ENCODE measurements at places on chromosomes 5 and 9.
A peak's percentile ranks its signal among the peaks of the same experiment; 100 is the strongest.

DNA sequence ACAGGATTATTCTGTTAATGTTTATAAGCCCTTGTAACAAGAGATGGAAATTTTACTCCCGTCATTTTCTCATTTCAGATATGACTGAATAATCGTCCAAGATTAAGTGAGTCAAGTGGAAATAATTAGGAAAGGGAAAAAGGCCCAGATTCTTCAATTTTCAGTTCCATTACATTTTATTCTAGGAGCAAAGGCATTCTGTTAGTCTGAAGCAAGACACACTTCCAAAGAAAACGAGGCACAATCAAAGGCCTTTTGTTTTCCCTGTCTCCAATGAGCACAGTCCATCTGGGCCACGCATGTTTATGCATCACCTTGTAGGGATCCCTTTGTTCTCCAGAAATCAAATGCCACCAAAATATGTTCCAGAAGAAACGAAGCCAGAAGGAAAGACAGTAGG is 382.9 kb upstream of the RFX3 start:
- no peak for DNase-seq

GRCh38 chr5:141382469-141383294 is at the start of gene PCDHGA7:
PCDHGA7 (plus strand) TSS chr5:141382742; CDS start chr5:141382900, 158 bp downstream.
- DNase-seq: no peak

DNA sequence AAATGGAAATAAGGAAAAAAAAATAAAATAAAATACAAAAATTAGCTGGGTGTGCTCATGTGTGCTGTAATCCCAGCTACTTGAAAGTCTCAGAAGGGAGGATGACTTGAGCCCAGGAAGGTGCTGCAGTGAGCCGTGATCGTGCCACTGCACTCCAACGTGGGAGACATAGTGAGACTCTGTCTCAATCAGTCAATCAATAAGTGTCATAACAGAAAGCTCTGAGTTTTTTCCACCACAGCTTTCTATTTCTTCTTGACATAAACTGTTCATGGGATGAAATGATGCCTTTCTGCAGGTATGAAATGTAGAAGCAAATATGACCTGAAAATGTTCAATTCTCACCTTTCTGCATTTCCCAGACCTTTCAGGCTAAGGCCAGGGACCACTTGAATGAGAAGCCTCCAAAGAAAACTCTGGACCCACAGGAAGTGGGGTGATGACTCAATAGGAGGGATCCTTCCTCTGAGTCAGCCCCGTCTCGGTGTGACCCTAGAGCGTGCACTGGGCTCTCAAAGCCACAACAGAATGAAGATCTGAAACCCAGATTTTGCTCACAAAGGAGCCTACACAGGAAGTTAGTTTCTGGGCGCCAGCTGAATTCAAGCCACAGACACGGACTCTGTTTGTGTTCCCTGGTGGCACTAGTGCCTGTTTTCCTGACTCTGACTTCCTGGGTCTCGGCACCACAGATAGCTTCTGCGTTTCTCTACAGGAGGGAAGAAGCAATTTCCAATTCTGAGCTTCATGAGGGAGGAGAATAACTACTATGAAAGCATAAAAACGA is 62.0 kb downstream of the ANKH start:
- DNase-seq: peak; percentile 33

DNA sequence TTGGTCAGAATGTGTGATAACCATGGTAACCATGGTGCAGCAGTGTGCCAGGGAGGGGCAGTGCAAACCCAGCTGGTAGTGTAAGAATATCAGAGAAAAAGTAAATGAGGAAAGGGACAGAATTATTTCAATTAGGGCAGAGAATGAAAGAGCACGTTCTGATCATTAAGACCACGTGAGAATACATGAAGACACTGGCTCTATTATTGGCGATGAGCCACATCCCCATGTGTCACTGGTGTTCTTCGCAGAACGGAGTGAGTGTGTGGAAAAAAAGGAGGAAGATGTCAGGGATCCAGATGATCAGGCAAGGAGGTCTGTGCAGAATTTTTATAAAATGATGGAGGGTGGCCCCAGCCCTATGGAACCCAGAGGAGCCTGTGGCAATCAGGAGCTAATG is 315.5 kb downstream of the SEMA5A start:
- DNase-seq: no peak

DNA sequence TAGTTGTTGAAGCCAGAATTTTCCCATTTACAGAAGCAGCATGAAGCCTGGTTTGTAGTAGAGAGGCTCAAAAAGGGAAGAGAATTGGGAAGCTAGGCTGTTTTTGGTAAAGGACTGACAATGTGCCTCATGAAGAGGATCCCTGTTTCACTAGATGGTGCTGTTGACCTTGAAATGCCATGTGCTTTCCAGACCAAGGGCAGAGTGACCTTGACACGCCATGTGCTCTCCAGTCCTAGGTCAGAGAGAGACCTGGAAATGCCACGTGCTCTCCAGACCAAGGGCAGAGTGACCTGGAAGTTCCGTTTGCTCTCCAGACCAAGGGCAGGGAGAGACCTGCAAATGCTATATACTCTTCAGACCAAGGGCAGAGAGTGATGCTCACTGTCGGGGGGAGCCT is 32.0 kb downstream of the UNC13B start:
- DNase-seq: no peak

- no peak for DNase-seq
Observed at GRCh38 chr9:75106857-75107256, 18.5 kb downstream of the OSTF1 start.

DNA sequence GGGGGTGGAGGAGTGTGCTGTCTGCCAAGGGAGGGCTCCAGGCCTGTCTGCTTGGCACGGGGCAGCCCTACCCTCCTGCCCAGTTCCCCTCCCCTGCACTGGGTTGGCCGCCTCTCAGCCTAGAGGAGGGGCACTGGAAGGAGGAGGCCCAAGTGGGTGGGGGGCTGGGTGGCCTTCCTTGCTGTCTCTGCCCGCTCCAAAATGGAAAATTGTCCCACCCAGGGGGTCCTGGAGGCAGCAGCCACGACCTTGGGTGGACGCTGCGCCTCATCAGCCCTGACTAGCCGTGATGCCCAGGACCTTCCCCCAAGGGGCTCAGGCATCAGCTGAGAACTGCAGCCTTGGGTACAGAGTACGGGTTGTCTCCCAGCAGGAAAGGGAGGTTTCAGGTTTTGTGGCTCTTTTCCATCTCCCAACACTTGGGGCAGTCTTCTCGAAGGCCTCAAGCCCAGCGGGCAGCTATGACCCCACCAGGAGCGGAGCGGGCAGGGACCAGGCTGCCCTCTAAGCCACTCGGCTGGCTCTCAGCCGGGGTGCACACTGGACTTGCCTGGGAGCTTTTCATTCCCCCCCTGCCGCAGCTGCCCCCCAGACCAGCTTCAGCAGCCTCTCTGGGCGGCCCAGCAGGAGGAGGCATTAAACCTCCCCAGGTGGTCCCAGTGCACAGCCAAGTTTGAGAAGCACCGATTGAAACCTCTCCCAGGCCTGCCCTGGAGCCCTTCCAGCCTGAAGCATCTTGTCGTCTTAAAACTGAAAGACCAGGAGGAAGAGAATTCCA is 20.6 kb downstream of the NTNG2 start:
- no peak for DNase-seq

- no peak for DNase-seq
Observed at GRCh38 chr5:109695005-109695926, 5.5 kb downstream of the MAN2A1 start.

DNA sequence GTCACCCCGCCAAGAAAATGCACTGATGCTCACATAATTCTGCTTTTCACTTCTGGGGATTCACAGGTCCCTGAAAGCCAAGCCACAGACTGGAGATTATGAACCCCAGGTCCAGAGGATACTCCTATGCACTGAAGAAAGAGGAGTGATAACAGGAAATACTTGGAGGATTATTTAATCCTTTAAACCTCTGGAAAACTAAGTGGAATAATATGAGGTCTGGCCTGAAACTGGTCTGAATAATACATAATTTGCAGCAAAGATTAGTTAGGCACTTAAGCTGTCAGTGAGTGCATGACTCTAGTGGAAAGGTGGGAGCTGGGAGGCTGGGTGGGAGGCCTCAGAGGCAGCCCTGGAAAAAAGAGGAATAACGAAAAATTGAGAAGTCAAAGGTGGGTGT is 45.7 kb downstream of the MARCHF3 start:
- no peak for DNase-seq

DNA sequence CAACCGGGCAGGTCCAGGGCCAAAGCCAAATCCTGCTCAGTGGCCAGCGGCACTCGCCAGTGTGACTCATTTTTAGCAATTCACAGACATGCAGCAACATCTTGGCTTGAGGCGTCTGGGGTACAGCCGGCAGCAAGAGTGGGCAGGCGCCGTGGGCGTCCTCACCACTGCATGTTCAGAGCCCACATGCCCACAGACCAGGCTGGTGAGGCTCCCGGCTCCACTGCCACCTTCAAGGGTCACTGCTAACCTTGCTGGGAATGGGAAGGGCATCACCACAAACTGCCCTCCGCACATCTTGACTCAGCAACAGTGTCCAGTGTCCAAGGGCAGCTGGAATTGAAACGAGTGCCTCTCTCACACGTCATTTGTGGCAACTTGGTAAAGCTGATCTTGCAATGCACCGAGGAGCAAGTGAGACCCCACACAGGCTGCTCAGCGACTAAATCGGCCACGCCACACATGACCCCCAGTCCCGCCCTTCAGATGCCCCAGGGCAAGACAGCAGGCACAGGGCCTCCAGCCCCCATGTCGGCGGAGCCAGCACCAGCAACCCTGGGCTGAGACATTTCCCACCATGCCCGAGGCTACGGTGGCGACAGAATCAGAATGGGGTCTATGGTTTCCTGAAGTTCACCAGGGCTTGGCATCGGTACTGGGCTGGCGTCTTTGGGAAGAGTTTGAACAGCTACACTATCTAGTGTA is 140.3 kb downstream of the ROR2 start:
- DNase-seq: no peak

DNA sequence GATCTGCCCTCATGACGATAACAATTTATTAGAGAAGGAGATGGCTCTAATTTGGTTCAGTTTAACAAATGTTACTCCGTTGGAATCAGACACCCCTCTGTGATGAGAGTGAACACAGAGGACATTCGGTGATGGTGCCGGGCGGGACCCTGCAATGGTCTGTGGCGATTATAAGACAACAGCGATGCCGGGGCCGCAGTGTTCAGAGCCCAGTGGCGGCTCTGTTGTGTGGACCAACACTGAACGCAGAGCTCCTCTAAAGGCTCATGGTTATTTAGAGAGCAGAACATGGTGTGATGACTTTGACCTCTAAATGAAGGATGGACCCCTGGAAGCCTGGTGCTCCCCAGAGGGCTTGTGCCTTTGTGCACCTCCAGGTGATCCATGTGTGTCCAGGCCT is 21.2 kb downstream of the UBE2QL1 start:
- no peak for DNase-seq

- no peak for DNase-seq
Observed at GRCh38 chr9:81519816-81520495, 169.4 kb downstream of the TLE1 start.

GRCh38 chr9:134128727-134129679 is 6.9 kb upstream of the WDR5 start:
- DNase-seq: no peak

GRCh38 chr9:88766778-88767503 is 224.3 kb upstream of the S1PR3 start:
- DNase-seq: peak; percentile 96
